ENCODE measurements at places on chromosomes 12 and 14.

GRCh38 chr14:61489932-61490331 is 168.6 kb downstream of the PRKCH start:
- peak; percentile 90 for DNase-seq

GRCh38 chr14:79186523-79186922 is 1016.4 kb downstream of the NRXN3 start:
- no peak for DNase-seq

GRCh38 chr12:40123496-40123895 is 17.6 kb upstream of the SLC2A13 start:
- peak; percentile 44 for DNase-seq

DNA sequence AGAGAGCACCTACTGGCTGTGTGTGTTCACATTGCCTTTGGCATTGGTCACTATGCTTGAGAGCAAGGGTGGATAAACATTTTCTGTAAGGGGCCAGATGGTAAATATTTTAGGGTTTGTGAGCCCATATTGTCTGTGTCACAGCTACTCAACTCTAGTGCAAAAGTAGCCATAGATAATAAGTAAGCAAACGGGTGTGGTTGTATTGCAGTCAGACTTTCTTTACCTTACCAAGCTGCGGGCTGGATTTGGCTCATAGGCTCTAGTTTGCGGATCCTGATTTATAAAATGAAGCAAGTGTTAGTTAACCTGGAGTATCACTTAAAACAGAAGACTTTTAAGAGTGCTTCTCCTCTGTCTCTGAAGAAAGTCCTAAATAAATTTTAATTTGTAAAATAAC is 169.0 kb downstream of the KICS2 start:
- no peak for DNase-seq

DNA sequence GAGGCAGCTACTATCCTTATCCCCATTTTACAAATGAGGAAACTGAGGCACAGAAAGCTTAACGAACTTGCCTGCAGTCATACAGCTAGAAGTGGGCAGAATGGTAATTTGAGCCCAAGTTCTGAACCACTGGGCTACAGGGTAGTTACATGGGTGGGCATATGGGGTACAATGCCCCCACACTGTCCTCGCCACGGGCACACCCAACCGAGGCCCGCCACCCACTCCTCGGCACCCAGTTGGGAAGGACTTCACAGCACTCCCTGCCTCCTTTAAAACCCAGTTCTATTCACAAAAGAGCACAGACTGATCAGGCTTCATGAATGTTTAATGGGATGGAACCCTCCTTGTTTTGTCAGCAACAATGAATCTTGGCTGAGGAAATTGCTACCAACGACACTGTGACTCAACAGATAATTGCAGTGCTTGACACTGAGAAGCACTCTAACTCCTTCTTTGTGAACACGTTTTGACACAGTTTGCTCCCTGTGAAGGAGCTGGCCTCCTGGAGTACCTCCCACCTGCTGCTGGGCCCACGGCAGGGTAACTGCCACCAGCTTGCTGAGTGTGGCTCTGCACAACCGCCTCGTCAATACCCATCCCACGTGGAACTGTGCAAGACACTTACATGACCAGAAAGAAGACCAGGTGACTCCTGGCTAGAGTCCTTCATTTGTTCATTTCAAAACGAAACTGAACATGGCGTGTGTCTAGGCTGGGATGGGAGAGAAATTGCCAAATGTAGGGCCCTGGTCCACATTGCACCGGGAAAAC is 63.5 kb downstream of the CLMN start:
- DNase-seq: no peak

DNA sequence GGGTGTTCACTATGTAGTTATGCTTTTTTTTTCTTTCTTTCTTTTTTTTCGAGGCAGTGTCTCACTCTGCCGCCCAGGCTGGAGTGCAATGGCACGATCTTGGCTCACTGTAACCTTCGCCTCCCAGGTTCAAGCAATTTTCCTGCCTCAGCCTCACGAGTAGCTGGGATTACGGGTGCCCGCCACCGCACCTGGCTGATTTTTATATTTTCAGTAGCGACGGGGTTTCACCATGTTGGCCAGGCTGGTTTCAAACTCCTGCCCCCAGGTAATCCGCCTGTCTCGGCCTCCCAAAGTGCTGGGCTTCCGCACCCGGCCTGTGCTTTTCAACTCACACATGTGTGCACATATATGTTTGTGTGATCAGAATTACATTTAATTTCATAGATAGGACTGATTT is 38.9 kb upstream of the AMN start:
- no peak for DNase-seq

- DNase-seq: no peak
Measured at GRCh38 chr14:52527052-52527451, 25.3 kb downstream of the TXNDC16 start.

DNA sequence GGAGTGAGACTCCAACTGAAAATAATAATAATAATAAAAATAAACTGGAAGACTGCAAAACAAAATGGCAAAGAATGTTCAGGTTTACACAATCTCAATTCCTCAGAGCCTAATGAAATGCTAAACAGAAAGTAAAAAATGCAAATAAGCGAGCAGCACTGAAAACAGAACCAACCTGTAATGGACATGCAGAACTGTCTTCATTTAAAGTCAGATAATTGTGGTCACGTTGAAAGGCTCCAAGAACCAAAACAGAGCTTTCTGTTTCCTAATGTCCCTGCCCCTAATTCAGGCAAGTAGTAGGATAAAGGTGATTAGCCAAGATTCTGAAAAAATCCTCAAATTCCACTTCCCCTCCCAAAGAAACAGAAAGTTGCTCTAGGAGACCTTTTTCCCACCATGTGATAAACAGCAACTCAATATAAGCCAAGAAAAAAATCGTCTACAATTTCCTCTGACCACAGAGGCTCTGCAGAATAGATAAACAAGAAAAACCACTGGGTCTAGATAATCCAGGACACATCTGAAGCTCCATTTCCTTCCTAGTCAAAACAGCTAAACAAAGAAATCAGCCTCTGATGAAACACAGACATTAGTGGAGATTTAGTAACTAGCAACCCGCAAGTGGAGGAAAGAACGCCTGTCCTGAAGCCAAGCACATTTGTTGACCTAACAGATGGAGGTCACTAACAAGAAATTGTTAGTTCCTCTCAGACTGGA is 3.0 kb downstream of the MIS18BP1 start:
- peak; percentile 32 for DNase-seq

DNA sequence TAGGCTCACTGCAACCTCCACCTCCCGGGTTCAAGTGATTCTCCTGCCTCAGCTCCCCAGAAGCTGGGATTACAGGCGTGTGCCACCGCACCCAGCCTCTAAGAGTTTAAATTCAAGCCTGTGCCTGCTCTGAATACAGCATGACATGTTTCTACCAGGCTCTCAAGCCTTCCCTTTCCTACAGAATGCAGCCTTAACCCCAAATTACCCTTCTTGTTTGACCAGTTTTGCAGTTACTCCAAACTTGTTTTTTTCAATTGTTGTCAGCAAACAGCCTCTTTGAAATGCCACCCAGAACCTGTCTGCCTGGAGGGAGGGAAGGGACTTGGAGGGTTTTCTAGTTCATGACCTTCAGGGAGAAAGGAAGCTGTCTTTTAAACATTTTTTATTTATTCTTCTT is 15.4 kb downstream of the GLTP start:
- no peak for DNase-seq

GRCh38 chr14:80298491-80299017 is 87.2 kb upstream of the DIO2 start:
- DNase-seq: no peak

GRCh38 chr12:79233341-79233781 is 368.8 kb downstream of the SYT1 start:
- no peak for DNase-seq

All from suppressor macrophage treated with lipopolysaccharide for 1 hour (primary cell).